GM23248 (cell line): ENCODE measurements at places on chromosomes 3 and 15.

- H3K4me1 ChIP-seq = peaks cover 16% of the 10 kb centered on the region
- peak; percentile 77 for DNase-seq
- H3K36me3 ChIP-seq = no peaks in the 10 kb centered on the region
- no peaks in the 10 kb centered on the region for H3K27me3 ChIP-seq
- H3K4me3 ChIP-seq = no peak overlapping the region
These were observed 3.4 kb downstream of the PARP9 start for GRCh38 chr3:122560680-122561079.

DNA sequence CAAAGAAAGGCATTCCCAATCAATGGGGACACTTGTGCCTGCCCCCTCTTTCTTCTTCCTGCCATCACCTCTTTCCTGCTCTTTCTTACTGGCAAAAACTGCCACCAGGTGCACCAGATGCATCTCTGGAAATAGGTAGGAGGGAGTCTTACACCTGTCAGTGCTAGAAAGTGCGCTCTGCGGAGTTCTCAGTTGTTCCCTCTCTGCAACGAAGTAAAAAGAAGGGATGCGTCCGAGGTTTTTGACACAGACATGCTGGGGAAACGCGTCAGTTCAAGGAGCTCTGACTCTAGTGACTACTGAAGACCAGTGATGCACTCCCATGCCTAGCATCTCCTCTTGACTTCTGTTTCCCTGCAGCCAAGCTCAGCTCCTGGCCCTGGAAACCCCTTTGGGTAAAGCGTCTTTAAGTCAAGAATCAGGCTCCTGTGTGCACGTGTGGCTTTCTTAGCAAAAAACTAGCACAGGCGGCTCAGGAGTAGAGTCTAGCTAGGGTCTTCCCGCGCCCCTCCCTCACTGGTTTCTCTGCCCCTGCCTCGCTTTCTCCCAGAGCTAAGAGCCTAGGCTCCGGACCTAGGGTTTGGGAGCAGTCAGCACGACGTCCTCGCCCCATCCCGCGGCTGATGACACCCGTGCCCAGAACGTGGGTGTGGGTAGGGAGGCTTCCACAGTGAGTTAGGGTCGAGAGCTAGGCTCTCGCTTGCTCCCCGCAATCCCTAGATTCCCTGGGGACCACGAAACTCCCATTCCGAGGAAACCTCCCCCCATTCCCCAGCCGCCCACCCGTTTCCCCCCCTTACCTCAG, 564 bp upstream of the GRM7 start:
- no peaks in the 10 kb centered on the region for H3K27me3 ChIP-seq
- no peak for DNase-seq

DNA sequence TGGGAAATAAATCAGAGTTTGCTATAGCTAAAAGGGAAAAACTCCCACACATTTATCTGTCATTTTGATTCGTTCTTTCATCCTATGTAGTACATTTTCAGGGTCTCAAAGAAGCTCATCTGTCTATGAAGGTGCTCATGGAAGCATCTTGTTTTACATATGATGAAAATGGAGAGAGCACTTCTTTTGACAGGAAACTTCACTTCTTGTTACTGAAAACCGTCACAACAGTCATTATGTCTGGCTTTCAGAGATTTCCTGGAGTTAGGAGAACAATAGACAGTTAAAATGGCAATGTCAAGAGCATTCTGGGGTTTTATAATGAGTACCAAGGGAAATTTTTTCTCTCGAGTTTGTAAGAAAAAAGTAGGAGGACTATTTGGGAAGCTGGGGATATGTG, 83.3 kb downstream of the TMEM108 start:
- no peaks in the 10 kb centered on the region for H3K27me3 ChIP-seq
- H3K27ac ChIP-seq = no peak overlapping the region
- no peak overlapping the region for H3K4me3 ChIP-seq
- no peaks in the 10 kb centered on the region for H3K4me1 ChIP-seq
- H3K36me3 ChIP-seq = no peaks in the 10 kb centered on the region

- H3K4me1 ChIP-seq = no peaks in the 10 kb centered on the region
- H3K36me3 ChIP-seq = no peaks in the 10 kb centered on the region
- peak; percentile 57 for DNase-seq
- no peak overlapping the region for H3K27ac ChIP-seq
- no peaks in the 10 kb centered on the region for H3K27me3 ChIP-seq
These were observed 26.1 kb downstream of the CAPN3 start for GRCh38 chr15:42385206-42385979.

GRCh38 chr15:28942046-28942445, 56.3 kb downstream of the APBA2 start:
- no peaks in the 10 kb centered on the region for H3K4me1 ChIP-seq
- no peak overlapping the region for H3K4me3 ChIP-seq
- H3K27ac ChIP-seq = no peak overlapping the region
- H3K27me3 ChIP-seq = no peaks in the 10 kb centered on the region
